ENCODE measurements at places on chromosomes 3 and 15.

DNA sequence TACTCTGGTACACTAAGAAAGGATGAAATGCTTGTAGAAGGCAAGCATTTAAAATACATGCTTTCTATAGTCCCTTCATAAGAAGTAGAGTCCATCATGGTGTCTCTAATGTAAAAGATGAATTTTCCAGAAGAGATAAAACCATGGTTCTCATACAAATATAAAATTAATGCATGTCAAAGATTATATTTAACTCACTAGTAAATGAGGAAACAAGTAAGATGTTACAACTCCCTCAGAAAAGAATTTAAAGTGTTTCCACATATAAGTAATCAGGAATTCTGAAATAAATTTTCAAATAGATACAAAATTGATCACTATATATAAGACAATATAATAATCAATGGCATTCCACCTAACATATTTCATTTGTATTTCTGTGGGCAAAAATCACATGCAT lies 570.3 kb upstream of the CCDC54 start:
- H3K4me1 ChIP-seq, result peaks cover 6% of the 10 kb centered on the region
- no peak overlapping the region for H3K4me3 ChIP-seq
- H3K36me3 ChIP-seq, result no peaks in the 10 kb centered on the region
- DNase-seq, result no peak

GRCh38 chr15:79943820-79944219 lies 27.2 kb downstream of the BCL2A1 start:
- H3K27me3 ChIP-seq, result peaks cover 24% of the 10 kb centered on the region
- H3K4me3 ChIP-seq, result no peak overlapping the region
- H3K27ac ChIP-seq, result no peak overlapping the region
- no peak for DNase-seq
- no peaks in the 10 kb centered on the region for H3K4me1 ChIP-seq

- no peaks in the 10 kb centered on the region for H3K27me3 ChIP-seq
- H3K27ac ChIP-seq, result no peak overlapping the region
Measured at GRCh38 chr3:20511863-20512505, 326.0 kb upstream of the SGO1 start.

- peaks cover 5% of the 10 kb centered on the region for H3K27me3 ChIP-seq
- no peak overlapping the region for H3K4me3 ChIP-seq
- peaks cover 13% of the 10 kb centered on the region for H3K4me1 ChIP-seq
- DNase-seq, result no peak
- H3K36me3 ChIP-seq, result no peaks in the 10 kb centered on the region
Measured at GRCh38 chr3:18440066-18440722, 15.1 kb upstream of the SATB1 start.

DNA sequence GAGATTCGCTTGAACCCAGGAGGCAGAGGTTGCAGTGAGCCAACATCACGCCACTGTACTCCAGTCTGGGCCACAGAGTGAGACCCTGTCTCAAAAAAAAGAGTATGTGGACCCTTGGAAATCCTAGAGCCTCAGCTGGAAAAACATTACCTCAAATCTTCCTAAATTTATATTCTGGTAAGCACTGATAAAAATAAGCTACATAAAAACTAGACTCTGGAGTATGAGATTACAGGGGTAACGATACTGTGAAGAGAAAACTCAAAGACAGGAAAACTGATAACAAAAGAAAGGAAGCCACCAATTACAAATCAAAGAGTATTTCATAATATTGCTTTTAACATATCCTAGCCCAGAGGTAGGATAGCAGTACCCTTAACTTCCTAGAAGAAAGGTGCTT lies 30.3 kb downstream of the SETD2 start:
- DNase-seq, result no peak
- H3K4me1 ChIP-seq, result no peaks in the 10 kb centered on the region
- H3K36me3 ChIP-seq, result no peaks in the 10 kb centered on the region
- H3K27ac ChIP-seq, result no peak overlapping the region

GRCh38 chr3:74426571-74426970 lies 187.9 kb downstream of the CNTN3 start:
- no peaks in the 10 kb centered on the region for H3K36me3 ChIP-seq
- H3K27me3 ChIP-seq, result no peaks in the 10 kb centered on the region
- DNase-seq, result no peak
- no peak overlapping the region for H3K27ac ChIP-seq
- no peaks in the 10 kb centered on the region for H3K4me1 ChIP-seq

DNA sequence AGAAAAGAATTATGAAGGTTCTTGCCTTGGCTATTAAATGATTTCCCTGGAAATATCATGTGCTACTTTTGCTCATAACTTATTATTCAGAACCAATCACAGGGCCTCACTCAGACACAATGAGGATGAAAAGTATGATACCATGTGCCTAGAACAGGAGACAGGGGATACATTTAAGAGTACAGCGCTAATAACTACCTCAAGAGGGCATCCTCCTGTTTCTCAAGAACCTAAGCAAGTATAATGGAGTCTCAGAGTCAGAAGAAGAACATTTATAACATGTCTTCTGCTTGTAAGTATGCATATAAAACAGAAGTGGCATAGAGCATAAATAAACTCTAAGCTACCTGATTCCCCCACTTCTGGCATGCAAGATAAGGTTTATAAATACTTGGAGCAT lies 125.4 kb upstream of the MME start:
- no peaks in the 10 kb centered on the region for H3K27me3 ChIP-seq
- H3K36me3 ChIP-seq, result no peaks in the 10 kb centered on the region
- no peaks in the 10 kb centered on the region for H3K4me1 ChIP-seq

GRCh38 chr3:168977716-168978374 lies 685.7 kb downstream of the MECOM start:
- no peaks in the 10 kb centered on the region for H3K4me1 ChIP-seq
- H3K27me3 ChIP-seq, result no peaks in the 10 kb centered on the region
- no peak overlapping the region for H3K27ac ChIP-seq
- no peaks in the 10 kb centered on the region for H3K36me3 ChIP-seq
- no peak overlapping the region for H3K4me3 ChIP-seq

GRCh38 chr15:40471808-40472150 lies 995 bp downstream of the CHST14 start:
- H3K4me1 ChIP-seq, result peaks cover 8% of the 10 kb centered on the region
- H3K27me3 ChIP-seq, result no peaks in the 10 kb centered on the region
- peaks cover 5% of the 10 kb centered on the region for H3K36me3 ChIP-seq
- DNase-seq, result no peak
- H3K4me3 ChIP-seq, result peak overlapping the region; percentile 91
- peak overlapping the region; percentile 94 for H3K27ac ChIP-seq

DNA sequence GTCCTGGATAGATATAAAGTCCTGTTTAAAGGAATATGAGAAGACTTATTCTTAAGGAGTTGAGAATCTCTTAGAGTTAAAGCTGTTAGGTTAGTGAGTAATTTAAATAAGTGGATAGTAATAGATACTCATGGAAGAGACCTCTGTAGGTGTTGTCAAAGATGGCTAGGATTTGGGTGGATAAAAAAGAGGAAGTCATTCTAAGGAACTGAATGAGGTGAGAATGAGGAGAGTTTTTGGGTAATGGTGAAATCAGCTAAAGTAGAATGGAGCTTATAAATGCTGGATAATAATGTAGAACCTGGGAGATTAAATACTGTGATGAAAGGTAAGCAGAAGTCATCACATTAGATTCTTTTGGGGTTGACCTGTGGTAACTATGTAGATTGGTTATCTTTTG lies 8.1 kb downstream of the ARIH1 start:
- peaks cover 69% of the 10 kb centered on the region for H3K4me1 ChIP-seq
- no peak for DNase-seq
- H3K27ac ChIP-seq, result no peak overlapping the region
- no peaks in the 10 kb centered on the region for H3K27me3 ChIP-seq

DNA sequence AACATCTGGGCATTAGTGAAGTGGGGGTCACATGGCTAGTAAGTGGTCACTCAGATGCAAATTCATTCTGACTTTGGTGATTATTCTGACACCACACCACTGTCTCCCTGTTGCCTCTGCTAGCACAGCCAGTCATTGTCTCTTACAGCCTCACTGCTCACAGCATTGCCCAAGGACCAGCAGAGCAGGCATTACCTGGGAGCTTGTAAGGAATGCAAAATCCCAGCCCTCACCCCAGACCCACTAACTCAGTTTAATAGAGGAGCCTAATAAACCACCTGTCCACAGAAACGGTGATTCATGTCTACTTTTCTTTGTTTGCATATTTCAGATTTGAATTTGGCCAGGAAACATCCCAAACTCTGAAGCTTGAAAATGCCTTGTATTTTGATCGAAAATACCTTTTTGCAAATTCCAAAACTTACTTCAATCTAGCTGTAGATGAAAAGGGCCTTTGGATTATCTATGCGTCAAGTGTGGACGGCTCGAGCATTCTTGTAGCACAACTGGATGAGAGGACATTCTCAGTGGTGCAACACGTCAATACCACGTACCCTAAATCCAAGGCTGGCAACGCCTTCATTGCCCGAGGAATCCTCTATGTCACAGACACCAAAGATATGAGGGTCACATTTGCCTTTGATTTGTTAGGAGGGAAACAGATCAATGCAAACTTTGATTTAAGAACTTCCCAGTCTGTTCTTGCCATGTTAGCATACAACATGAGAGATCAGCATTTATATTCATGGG lies 62.7 kb downstream of the GLDN start:
- no peak for DNase-seq
- no peaks in the 10 kb centered on the region for H3K36me3 ChIP-seq
- no peak overlapping the region for H3K4me3 ChIP-seq
- H3K27ac ChIP-seq, result no peak overlapping the region

- no peak for DNase-seq
- no peaks in the 10 kb centered on the region for H3K4me1 ChIP-seq
- peak overlapping the region; percentile 85 for H3K27ac ChIP-seq
- H3K4me3 ChIP-seq, result peak overlapping the region; percentile 83
- H3K36me3 ChIP-seq, result no peaks in the 10 kb centered on the region
Measured at GRCh38 chr3:113210604-113211329, 590 bp upstream of the BOC start.

GRCh38 chr3:20846832-20847231 lies 660.8 kb upstream of the SGO1 start:
- H3K4me3 ChIP-seq, result no peak overlapping the region
- DNase-seq, result no peak
- H3K27ac ChIP-seq, result no peak overlapping the region
- H3K4me1 ChIP-seq, result no peaks in the 10 kb centered on the region

DNA sequence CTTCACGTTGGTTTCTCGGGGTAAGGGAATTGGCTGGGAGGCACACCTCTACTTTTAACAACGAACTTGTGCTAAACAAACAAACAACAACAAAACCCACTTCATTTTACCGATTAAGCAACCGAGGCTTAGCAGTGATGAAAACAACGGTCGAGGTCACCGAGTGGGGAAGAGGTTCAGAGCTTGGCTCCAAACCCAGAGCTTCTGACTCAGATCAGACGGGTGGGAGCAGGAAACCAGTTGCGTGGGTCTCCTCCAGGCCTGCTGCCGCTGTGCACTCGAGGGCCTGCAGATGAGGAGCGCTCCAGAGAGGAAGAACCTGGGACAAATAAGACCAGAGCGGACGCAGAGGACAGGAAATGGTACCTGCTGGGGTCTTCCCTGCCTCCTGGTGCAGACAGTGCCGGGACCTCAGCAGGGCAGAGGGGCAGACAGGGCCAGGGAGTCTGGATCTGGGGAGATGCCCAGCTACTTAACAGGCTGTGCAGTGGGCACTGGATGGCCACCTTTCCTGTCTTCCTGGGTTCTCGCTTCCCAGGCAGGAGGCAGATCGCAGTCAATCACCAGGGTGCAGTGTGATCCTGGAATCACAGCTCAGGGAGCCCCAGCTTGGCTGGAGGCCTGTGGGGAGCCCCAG lies 99.0 kb upstream of the MEF2A start:
- H3K27ac ChIP-seq, result no peak overlapping the region
- H3K4me1 ChIP-seq, result no peaks in the 10 kb centered on the region
- no peak overlapping the region for H3K4me3 ChIP-seq
- no peak for DNase-seq
- no peaks in the 10 kb centered on the region for H3K36me3 ChIP-seq

DNA sequence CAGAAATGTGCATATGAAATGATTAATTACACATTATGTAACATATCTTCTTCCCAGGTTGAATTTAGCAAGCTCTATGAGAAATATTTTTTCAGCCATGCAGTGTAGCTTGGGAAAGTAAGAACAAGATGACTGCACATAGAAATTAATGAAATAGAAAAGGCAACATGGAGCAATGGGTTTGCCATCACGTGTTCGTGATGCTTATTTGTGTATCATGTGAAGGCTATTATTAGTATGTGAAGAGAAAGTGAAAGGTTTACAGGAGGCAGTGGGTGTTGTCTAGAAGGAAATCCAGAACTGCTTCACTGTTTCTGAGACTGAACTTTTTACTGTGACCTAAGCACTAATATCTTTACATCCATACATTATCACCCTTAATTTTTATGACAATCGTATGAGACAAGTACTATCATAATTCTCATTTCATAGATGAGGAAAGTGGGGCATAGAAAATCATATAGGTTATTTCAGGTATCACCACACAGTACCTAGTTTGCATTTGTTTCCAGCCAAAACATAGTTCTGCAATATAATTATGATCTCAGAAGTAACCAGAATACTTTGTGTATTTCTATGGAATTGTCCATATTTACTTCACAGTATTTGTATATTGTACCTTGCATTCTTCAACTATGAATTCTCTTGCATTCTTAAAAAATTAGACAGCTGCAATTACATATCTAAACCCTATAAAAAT lies 14.9 kb downstream of the SERPINI1 start:
- H3K27ac ChIP-seq, result no peak overlapping the region
- peak overlapping the region; percentile 3 for H3K4me3 ChIP-seq
- no peaks in the 10 kb centered on the region for H3K36me3 ChIP-seq
- H3K4me1 ChIP-seq, result no peaks in the 10 kb centered on the region
- H3K27me3 ChIP-seq, result no peaks in the 10 kb centered on the region

- H3K27me3 ChIP-seq, result no peaks in the 10 kb centered on the region
- DNase-seq, result no peak
- H3K4me3 ChIP-seq, result no peak overlapping the region
- H3K36me3 ChIP-seq, result no peaks in the 10 kb centered on the region
- H3K4me1 ChIP-seq, result peaks cover 56% of the 10 kb centered on the region
Measured at GRCh38 chr3:188170461-188171459, 16.8 kb downstream of the LPP start.

GRCh38 chr15:57537072-57537471 lies 54.6 kb upstream of the MYZAP start:
- no peak overlapping the region for H3K4me3 ChIP-seq
- H3K4me1 ChIP-seq, result peaks cover 7% of the 10 kb centered on the region
- no peak for DNase-seq
- no peaks in the 10 kb centered on the region for H3K36me3 ChIP-seq

- H3K27ac ChIP-seq, result no peak overlapping the region
- H3K36me3 ChIP-seq, result no peaks in the 10 kb centered on the region
- H3K4me3 ChIP-seq, result no peak overlapping the region
- no peak for DNase-seq
- no peaks in the 10 kb centered on the region for H3K4me1 ChIP-seq
- no peaks in the 10 kb centered on the region for H3K27me3 ChIP-seq
Measured at GRCh38 chr3:124459678-124460077, 270.6 kb upstream of the UMPS start.

GRCh38 chr3:126473292-126474168 lies 2.2 kb downstream of the ZXDC start:
- H3K4me1 ChIP-seq, result peaks cover 43% of the 10 kb centered on the region
- H3K36me3 ChIP-seq, result peaks cover 10% of the 10 kb centered on the region
- DNase-seq, result no peak

DNA sequence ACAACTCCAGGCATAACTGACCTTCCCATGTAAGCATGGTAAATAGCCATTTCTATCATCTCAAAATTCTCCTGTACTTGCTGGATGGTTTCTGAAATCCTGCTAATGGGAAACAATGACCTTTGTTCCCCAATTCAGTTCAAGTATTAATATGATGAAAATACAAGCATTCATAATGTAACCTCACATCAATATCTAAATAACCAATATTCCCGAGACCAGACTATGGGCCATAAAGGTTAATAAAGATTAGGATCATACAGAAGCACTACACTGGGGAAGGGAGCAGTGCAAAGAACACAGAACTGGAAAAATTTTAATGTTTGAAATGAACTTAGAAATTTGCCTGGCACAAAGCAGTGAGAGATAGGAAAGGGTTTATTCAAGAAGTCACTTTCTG lies 151.3 kb upstream of the SETMAR start:
- no peak overlapping the region for H3K27ac ChIP-seq
- H3K4me1 ChIP-seq, result no peaks in the 10 kb centered on the region
- H3K36me3 ChIP-seq, result no peaks in the 10 kb centered on the region
- H3K27me3 ChIP-seq, result no peaks in the 10 kb centered on the region
- DNase-seq, result no peak
- H3K4me3 ChIP-seq, result no peak overlapping the region
